Activated CD4-positive, alpha-beta T cell treated with anti-CD3 and anti-CD28 coated beads for 36 hours (primary cell): ENCODE measurements at places on chromosomes 2 and 18.

DNA sequence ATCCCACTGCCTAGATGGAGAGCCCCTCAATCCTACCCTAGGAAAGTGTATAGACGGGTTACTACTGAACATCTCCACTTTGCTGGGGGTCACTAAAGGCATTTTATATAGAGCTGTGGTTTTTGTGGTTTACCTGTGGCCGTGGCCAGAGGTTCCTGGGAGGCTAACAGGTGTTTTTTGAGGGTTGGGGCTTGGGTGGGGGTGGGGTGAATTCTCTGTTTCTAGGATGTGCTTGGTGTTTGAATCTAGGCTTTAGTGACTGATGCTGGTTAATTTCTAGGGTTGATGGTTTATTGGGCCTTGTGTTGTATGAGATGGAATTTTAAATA, 7.7 kb downstream of the HOXD8 start:
- DNase-seq: no peak

DNA sequence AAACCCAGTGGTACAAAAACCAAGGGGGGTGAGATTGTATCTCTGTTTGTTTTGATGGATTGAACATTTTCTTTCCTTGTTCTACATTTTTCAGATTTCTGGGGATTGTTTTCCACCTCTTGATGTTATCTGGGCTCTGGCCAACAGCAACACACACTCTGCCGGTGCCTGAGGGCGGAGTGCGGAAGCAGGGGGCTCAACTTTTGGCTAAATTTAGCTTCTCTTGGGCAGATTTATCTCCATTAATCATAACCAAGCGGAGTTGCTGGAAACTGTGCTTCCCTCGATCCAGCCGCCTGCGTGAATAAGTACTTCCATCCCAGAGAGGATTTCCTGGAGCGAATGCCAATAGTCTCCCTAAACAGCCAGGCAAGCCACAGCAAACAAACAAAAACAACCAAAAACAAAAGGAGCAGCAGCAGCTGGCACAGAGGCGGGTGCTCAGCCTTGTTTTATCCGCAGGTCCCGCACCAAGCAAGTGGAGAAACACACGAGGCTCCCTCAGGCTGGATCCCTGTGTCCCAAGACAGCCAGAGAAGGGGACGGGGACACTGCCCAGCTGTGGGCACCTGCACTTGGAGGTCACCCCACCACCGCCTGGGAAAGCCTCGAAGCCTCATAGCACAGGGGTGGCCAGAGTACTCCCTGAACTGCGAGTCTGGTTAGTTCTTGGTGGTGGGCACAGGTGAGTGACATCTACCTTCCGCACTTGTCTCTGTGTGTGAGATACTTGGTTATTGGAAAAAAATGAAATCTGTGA, 143.4 kb downstream of the NDUFA10 start:
- no peak for DNase-seq

GRCh38 chr2:217523286-217523685, 479.5 kb downstream of the TNS1 start:
- no peak for DNase-seq

GRCh38 chr2:38871432-38871831, 4.3 kb downstream of the DHX57 start:
- DNase-seq: no peak

- no peak for DNase-seq
These were observed 136.8 kb downstream of the TMEM163 start for GRCh38 chr2:134581877-134582546.

- peak; percentile 65 for DNase-seq
These were observed 1.3 kb downstream of the PRPF40A start for GRCh38 chr2:152715854-152716428.

- DNase-seq: no peak
These were observed 137.8 kb upstream of the SKOR2 start for GRCh38 chr18:47389210-47389609.

- no peak for DNase-seq
These were observed 1432.2 kb downstream of the LRP1B start for GRCh38 chr2:140698636-140699035.

- DNase-seq: no peak
These were observed 73.6 kb downstream of the SPRED2 start for GRCh38 chr2:65358678-65359400.

DNA sequence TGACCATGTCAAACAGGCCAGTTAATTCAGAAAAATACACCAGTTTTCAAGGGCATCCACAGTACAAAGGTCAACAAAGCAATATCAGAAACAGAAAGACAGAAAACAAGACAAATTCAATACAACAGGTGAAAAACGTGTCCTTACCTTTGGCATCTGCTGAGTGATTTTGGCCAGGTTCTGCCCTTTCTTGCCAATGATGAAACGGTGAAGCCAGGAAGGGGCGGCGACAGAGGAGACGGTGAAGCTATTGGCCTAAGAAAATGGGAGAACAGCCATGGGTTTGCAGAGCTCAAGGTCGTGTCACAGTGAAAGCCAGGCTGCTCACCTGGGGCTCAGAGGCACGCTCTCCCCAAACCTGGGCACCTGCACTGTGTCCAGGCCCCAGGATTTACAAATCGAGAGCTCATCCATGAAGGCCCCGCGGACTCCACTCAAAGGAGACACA, 60.5 kb downstream of the HDLBP start:
- DNase-seq: no peak

GRCh38 chr2:7031547-7032245, 114.5 kb downstream of the RNF144A start:
- DNase-seq: peak; percentile 48

DNA sequence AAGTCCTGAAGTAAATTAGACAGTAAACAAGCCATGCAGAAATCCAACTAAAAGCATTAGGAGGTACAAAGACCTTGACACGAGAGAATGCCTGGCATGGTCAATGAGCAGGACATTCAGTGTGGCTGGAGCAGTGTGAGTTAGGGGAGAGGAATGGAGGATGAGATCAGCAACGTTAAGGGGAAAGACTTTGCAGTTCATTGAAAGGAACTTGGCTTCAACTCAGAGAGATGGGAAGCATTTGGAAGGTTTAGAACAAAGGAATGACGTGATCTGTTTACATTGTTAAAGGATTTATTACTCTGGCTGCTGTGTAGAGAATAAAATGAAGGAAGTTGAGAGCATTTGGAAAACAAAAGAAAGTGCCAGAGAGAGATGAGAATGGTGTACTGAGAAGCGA, 621.3 kb downstream of the XIRP2 start:
- no peak for DNase-seq

DNA sequence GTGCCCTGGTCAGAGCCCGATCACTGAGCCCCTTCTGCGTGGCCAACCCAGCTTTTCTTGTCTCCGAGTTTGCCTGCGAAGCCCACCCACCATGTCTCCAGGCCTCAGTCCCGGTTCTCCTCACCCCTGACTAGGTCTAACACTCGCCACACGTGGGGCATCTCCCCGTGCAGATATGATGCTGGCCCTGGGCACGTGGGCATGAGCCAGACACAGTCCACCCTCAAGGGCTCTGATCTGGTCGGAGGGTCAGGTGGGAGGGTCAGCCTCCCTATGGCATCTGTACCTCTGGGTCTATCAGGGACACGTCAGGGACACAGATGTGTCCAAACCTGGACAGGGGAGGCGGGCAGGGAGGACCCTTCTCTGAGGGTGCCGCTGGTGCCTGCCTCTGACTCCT, 95.4 kb downstream of the RHOB start:
- no peak for DNase-seq

- no peak for DNase-seq
These were observed 226.3 kb downstream of the KIAA1328 start for GRCh38 chr18:37055137-37055802.

- no peak for DNase-seq
These were observed 75.7 kb upstream of the TFCP2L1 start for GRCh38 chr2:121360566-121361300.

- DNase-seq: no peak
These were observed 17.5 kb upstream of the MAP3K20 start for GRCh38 chr2:173058097-173058496.

- DNase-seq: peak; percentile 38
These were observed 21.2 kb downstream of the GRB14 start for GRCh38 chr2:164599954-164600589.

DNA sequence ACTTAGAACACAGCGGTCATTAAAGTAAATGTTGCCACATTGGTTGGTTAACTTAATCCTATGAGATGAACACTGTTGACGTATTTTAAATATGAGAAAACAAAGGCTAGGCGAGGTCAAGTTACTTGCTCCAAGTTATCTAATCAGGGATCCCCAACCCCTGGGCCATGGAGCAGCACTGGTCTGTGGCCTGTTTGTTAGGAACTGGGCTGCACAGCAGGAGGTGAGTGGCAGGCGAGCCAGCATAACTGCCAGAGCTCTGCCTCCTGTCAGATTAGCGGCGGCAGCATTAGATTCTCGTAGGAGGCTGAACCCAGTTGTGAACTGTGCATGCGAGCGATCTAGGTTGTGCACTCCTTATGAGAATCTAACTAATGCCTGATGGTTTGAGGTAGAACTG, 878.9 kb downstream of the CPS1 start:
- DNase-seq: no peak

GRCh38 chr2:163919717-163920116, 183.9 kb upstream of the FIGN start:
- no peak for DNase-seq

- no peak for DNase-seq
These were observed 135.5 kb downstream of the RND3 start for GRCh38 chr2:150351922-150352321.

- no peak for DNase-seq
These were observed 10.4 kb upstream of the CAVIN2 start for GRCh38 chr2:191857259-191857805.

DNA sequence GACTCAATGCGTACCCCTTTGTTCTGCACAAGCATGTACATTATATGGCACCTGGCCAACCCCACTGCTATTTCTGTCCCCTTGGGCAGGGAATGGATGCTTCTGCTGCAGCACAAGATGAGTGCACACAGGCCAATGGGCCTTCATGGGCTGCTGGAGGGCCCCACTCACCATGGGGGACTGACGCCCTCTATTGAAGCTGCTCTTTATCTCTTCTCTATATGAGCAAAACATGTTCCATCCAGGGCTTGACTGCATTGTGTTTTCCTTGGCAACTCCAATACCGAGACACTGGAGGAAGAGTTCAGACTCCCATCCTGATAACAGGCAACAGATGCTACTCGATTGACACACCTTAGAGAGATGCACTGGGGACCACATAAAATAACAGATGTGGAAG, 251.6 kb upstream of the NCKAP5 start:
- no peak for DNase-seq

DNA sequence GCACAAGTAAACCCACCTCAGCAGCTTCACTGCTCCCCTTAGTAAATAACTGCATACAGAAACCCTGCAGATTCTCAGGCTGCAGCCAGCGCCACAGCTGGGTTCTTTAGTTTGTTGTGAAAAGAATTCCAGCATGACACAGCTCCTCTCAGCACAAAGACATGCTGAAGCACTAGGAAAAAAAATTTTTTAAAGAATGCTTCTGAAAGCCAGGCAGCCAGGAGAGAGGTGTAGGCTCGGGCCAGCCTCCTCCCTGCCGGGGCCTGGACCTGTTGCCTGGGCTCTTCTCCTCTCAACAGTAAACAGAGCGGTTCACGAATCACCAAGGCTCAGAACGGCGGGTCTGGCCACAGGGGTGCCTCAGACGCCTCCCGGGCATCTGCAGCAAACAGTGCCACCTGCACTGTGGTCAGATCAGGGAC, 95.7 kb upstream of the POU3F3 start:
- DNase-seq: no peak

GRCh38 chr2:163205589-163206254, 367.2 kb upstream of the KCNH7 start:
- DNase-seq: no peak

GRCh38 chr2:11875481-11875880, 129.0 kb downstream of the LPIN1 start:
- no peak for DNase-seq

GRCh38 chr2:142873831-142874287, 3.6 kb upstream of the KYNU start:
- no peak for DNase-seq

DNA sequence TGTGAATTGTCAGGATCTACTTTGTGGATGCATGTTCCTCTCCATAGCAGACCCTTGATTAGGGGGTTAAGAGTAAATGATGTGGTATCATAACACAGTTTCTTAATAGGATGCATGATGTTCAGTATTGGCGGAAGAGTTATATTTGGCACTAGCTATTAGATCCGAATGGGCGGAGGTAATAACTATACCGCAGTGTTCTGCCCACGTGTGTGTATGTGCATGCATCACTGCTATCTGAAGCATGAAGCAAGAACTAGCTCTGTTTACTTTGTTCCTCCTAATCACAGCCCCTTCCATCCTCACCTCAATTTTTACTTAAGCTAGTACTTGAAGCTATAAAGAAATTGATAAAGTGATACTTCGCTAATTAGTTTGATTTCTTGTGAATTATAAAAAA, 159.6 kb upstream of the NOSTRIN start:
- DNase-seq: no peak

- DNase-seq: no peak
These were observed 17.5 kb upstream of the ADAM17 start for GRCh38 chr2:9573013-9573720.

- no peak for DNase-seq
These were observed 515.3 kb downstream of the DSC3 start for GRCh38 chr18:30527226-30527625.

DNA sequence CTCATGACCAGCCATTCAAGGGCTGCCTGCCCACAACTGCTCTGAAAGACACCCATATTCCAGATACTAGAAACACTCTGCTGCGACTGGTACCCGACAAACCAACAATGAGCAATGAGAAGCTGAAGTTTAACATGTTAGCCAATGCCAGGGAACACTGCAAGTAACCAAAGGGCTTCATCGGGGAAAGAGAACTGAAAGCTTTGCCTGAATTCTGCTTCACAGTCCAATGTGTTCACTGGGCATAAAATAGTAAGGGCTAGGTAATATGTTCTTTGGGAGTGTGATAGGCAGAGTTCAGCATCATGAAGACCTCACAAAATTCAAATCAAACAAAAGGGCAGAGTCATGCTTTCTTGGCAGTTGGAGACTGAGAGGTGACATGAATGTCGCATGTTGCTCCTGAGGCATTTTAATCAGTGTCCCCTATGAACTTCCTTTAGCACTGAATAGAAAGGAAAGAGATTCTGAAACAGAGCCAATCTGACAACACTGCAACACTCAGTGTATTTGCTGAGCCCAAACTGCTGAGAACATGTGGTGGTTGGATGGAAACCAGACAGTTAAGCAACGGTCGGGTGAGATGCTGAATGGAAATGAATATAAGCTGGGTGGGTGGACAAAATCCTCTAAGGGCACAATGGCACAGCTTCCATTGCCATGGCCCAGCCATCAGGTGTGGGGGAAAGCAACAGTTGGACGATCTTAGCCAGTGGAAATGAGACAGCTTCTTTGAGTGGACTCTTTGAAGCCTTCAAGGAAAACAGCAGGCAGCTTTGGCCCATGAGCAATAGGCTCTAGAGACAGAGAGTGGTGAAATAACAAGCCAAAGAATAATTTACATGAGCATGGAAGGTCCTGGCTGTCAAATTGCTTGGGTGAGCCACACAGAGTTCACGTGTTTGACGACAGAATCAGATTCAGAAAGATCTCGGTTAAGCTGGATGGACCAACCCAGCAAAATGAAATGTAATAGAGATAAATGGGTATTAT, 277.5 kb downstream of the AFF3 start:
- DNase-seq: no peak

DNA sequence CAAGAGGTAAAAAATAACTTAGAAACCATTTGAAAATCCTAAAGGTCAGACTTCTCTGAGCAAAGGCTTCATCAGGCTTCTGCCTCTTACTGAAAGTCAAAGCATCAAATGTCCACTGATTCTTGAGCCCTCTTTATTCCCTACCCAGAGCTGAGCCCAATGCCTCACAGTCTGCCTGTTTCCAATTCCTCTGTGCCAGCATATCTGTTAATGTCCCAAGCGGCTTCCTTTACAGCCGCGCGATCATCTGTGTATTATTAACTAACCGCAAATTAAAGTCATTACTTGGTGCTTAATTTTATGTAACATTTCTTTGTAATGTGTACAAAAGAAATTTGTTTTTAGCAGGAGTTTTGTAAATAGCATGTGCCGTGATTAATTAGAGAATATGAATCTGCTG, 418.8 kb upstream of the HNRNPA3 start:
- DNase-seq: no peak
